Natural killer cell treated with Interleukin-12 subunit alpha and Interleukin-12 subunit beta and Interleukin-15 and Interleukin-18, amount 100 ng/mL, for 72 hours (primary cell): ENCODE measurements at places on chromosomes 6 and 20. TPM values are rescaled to one million over a fixed set of nuclear protein-coding genes. Genes with fewer than 3 reads are reported as not detected.

DNA sequence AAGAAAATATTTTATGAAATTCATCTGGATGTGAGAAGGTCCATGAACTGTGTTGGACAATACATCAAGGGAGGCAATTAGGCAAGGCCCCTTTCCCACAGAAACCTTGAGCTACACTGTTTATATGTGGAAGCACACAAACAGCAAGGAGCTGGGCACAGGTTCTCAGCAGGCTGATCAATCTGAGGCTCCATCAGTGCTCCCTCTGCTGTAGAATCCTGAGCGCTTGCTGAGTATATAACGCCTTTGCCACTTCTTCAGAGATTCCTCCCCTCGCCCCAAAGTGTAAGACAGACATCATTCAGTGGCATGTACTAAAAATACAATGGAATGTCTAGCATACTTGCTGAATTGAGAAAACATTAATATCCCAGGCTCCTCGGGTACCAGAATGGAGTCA, 146.9 kb downstream of the PRKN start:
- DNase-seq: no peak

- DNase-seq: no peak
Observed at GRCh38 chr6:42093582-42094329, 43.4 kb downstream of the TAF8 start.

GRCh38 chr6:28506807-28507475, 8.7 kb downstream of the GPX6 start:
- no peak for DNase-seq

- no peak for DNase-seq
Observed at GRCh38 chr20:63008541-63009044, 1.8 kb upstream of the BHLHE23 start.

DNA sequence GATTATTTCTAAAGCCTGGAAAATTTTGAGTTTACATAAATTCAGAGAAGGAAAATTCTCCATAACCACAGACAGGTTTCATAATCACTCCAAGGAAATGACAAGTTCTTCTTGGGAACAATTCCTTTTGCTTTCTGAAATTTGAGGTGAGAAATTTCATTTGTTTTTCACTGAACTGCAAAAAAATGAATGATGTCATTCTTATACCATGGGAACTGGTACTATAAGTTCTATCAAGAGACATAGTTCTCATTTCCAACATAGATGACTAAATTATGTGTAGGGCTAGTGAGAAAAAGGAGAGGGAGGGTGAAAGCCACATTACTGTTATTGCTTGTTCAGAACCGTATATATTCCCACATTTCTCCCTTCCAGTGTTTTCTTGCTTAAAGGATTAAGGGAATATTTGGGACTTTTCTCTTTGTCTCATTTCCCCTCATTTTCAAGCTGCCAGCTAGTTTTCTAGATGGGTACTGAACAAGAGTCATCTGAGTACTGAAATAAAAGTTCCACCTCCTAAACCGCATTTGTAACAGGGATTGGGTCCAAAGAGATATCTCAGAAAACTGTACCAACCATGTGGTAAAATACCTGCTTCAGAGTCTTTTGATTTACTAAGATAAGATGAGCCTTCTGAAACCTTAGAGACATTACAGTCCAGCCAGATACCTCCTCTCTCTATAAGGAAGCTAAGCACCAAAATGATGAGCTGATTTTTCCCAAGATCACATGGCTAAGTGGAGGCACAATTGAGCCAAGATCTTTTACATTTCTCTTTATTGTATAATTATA, 144.3 kb upstream of the PRDM1 start:
- no peak for DNase-seq

DNA sequence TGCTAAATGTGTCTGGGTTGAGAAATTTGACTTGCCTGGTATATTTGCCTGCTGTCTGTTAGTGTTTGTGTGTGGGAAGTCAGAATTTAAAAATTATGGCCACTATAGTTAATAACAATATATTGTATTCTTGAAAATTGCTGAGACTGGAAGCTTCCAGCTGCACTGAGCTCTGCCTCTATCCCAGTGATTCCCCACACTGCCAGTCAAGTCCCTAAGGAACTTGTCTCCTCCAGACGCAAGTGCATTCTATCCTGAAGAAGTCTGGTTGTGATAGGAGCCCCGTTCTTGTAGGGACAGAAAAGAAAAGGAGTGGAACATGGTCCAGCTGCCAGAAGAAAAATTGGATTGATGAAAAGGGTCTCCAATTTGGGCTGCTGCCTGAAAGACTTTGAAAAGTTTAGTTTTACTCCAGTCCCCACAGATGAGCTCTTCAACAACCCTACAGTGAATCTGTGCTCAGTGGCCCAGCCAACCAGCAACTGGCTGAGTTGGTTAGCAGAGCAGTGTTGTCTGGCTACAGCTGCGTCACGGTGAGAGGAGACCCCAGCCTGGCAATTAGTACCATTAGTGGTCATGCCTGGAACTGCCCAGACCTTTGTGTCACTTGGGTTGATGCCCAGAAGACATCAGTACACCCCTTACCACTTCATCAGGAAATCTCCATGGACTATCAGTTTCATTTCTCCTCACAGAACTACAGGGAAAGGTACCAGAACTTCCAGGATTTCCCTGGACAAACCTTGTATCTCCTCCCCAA, 183.1 kb upstream of the MCHR2 start:
- DNase-seq: no peak

- DNase-seq: no peak
Observed at GRCh38 chr6:47379328-47379727, 69.6 kb upstream of the TNFRSF21 start.

ZNF165 gene
- total RNA-seq: 0.59 TPM
